Stimulated activated CD4-positive, alpha-beta T cell treated with anti-CD3 and anti-CD28 coated beads, Interleukin-2, amount 100 ng/mL, for 4 hours (primary cell): ENCODE measurements at places on chromosomes 2 and 18.

GRCh38 chr2:58834404-58834803 is 593.3 kb upstream of the FANCL start:
- DNase-seq: no peak

DNA sequence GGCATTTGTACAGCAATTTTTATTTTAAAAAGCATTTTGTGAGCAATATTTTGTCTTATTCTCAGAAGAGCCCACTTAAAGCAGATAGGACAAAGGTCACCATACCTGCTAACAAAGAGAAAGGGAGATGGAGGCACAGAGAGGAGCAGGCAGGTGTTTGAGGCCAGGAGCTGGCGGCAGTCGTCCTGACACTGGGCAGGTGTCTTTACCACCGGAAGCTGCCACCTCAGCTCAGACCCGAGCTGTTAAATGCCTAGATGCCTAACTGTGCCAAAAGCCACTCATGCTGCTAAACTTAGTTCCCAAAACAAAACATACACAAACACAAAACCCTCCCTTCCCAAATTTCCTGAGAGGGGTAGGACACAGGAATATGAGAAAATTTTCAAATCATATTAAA is 120.9 kb downstream of the CNTNAP5 start:
- no peak for DNase-seq

DNA sequence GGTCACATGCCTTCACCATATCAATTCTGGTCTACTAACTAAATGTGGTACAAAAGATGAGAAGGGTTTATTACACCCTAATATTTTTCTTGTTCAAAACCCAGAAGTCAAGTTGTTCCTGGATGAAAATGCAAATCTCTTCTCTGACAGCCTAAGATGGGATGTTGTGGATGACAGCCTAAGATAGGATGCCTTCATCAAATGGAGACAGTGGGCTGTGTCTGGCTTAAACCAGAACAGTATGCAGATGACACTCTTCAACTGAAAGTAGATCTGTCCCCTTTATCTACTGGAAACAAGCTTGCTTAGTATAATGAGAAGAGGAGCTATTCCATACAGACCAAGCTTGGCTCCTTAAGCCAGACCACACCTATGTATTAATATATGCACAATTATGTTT is 17.7 kb downstream of the NXPH2 start:
- DNase-seq: no peak

- no peak for DNase-seq
These were observed 262.1 kb downstream of the CPS1 start for GRCh38 chr2:210818473-210818872.

DNA sequence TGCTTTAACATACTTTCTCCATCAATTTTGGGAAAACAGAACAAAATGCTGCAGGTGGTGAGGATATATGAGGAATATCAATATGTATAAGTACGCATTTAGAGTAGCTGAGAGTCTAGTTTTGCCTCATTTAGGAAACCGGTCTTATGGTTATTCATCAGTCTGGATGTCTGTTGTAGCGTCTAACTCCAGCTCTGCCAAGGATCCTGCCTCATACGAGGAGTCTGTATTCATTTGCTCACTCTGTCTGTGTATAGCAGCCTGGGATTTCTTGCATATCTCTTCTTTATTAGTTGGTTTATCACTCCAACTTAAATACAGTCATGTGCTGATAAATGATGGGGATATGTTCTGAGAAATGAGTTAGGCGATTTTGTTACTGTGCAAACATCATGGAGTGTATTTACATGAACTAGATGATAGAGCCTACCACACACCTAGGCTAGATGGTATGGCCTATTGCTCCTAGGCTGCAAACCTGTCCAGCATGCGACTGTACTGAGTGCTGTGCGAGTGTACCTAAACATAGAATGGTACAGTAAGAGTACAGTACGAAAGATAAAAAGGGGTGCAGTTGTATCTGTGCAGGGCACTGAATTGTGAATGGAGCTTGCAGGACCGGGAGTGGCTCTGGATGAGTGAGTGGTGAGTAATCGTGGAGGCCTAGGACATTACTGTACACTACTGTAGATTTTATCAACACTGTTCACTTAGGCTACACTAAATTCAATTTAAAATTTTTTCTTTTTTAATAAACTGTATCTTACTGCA is 148.1 kb downstream of the ZNF407 start:
- no peak for DNase-seq

- no peak for DNase-seq
These were observed 44.1 kb downstream of the ERBB4 start for GRCh38 chr2:212494418-212495020.

- DNase-seq: no peak
These were observed 227.2 kb upstream of the SETBP1 start for GRCh38 chr18:44453505-44453904.

GRCh38 chr2:41710944-41711343 is 336.9 kb upstream of the PKDCC start:
- DNase-seq: no peak

- no peak for DNase-seq
These were observed 180.2 kb downstream of the TNS1 start for GRCh38 chr2:217822296-217823252.

- no peak for DNase-seq
These were observed 13.1 kb upstream of the SATB2 start for GRCh38 chr2:199470672-199471442.

DNA sequence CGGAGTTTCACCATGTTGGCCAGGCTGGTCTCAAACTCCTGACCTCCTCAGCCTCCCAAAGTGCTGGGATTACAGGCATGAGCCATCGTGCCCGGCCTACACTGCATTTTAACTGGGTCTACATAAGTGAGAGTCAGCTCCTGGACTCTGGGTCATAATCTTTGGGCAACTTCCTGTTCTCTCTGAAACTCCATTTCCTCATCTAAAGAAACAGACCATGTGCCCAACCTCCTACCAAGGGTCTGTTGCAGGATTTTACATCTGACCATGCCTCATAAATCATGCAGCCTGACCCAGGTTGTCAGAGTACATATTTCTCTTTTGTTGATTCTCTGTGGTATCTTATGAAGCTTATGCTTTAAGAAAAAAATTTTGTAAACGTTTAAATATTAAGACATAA is 280.4 kb downstream of the ALPK2 start:
- DNase-seq: no peak

- no peak for DNase-seq
These were observed 53.4 kb downstream of the FHOD3 start for GRCh38 chr18:36350839-36351469.
